Stimulated activated CD8-positive, alpha-beta memory T cell treated with anti-CD3 and anti-CD28 coated beads, Interleukin-4, amount 100 ng/mL, for 1 hour (primary cell): ENCODE measurements at places on chromosomes 3 and 15.

GRCh38 chr3:177335728-177336127, 138.4 kb upstream of the TBL1XR1 start:
- DNase-seq = no peak

DNA sequence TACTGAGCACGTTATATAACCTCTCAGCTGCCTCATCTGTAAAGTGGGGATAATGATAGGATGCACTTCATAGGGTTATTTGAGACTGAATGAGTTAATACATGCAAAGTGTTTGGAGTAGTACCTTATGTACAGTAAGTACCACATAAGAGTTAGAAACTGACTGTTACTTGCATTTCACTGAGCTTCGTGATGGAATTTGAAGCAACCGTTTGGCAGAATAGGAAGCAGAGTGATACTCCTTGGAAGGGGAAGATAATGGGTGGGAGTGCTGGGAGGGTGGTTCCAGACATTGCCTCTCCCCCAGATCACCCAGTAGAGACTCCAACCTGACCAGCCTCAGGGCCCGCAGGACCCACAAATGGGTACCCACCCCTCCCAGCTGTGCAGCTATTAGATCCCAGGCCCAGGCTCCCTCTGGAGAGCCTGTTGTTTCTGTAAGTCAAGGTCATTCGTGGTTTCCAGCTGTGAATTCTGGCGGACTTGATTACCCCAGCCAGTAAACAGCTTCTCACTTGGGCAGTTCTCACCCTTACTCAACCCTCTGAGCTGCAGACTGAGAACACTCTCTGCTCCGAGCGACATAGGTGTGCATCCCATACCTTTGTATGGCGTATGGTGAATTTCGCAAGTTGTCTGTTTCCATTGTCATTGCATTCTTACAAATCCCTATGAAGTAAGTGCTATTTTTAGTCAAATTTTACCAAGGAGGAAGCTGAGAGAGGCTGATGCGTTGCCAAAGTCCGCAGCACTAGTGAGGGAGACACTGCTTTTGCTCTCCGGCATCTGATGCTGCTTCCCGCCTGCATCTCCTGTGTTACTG, 11.1 kb downstream of the ALPK3 start:
- DNase-seq = no peak

DNA sequence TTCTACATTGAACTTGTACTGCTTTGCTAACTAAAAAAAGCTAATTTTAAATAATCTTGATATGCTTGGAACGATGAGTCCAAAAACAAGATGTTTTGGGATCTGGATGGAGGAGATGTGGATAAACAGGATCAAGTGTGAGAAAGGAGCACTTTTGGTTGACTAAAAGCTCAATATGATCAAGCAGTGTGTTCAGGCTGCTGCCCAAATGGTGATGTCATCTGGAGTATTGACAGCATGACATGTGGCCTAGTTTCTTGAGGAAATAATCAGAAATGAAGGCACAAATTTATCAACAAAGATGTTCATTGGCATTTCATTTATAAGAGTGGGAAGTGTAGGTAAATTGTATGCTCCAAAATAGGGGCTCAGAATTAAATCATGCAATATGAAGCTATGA, 161.2 kb downstream of the SOX2 start:
- DNase-seq = no peak

GRCh38 chr3:96319166-96319565, 495.2 kb upstream of the EPHA6 start:
- no peak for DNase-seq

- no peak for DNase-seq
These were observed 82.1 kb downstream of the CGNL1 start for GRCh38 chr15:57458356-57458781.

DNA sequence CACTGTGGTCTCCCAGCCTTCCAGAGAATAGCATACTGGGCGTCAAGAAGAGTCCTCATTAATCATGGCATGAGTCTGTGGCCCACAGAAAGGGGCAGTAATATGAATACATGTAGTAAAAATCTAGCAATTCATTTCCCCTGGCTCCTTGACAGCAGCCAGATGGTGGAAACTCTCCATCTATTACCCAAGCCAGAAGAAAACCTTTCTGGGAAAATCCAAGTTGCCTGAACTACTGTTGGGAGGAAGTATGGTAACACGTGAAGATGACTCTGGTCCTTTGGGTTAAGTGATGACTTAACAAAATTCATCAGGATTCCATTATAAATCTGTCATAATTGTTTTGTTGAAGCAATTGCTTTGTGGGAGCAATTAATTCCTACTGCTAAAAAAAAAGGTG, 530.5 kb downstream of the FHIT start:
- no peak for DNase-seq

- no peak for DNase-seq
These were observed 86.4 kb downstream of the POLR2M start for GRCh38 chr15:57792724-57793449.

DNA sequence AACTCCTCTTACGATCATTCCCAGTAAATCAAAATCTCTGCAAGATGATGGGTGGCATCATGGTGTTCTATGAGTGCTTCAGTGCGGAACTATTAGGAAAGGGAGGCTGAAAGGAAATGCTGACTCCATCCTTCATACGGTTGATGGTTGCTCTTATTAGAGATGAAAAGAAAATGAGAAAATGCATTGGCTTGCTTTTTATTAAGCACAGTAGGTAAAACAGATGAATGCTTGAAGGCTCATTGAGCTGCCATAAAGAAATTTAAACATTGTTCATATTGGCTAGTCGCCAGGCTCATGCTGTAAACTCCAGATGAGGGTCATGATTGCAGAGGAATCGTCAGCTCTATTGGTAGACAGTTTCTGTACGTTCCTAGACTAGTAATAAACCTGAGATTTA, 115.8 kb downstream of the EPHA3 start:
- no peak for DNase-seq

GRCh38 chr3:48407542-48408099, 22.3 kb downstream of the PLXNB1 start:
- DNase-seq = no peak

- no peak for DNase-seq
These were observed 143.7 kb upstream of the LRIG1 start for GRCh38 chr3:66644549-66644948.

GRCh38 chr3:35200056-35200455, 439.3 kb upstream of the ARPP21 start:
- DNase-seq = no peak

- no peak for DNase-seq
These were observed 112.0 kb downstream of the FAM43A start for GRCh38 chr3:194797555-194798250.

- no peak for DNase-seq
These were observed 1361.3 kb downstream of the ZPLD1 start for GRCh38 chr3:103796068-103796467.

- no peak for DNase-seq
These were observed 210.6 kb upstream of the GADL1 start for GRCh38 chr3:31105011-31105410.

- DNase-seq = no peak
These were observed 334.5 kb upstream of the KCNMB2 start for GRCh38 chr3:178201714-178202113.

GRCh38 chr3:25558796-25559195, 105.9 kb downstream of the TOP2B start:
- no peak for DNase-seq

DNA sequence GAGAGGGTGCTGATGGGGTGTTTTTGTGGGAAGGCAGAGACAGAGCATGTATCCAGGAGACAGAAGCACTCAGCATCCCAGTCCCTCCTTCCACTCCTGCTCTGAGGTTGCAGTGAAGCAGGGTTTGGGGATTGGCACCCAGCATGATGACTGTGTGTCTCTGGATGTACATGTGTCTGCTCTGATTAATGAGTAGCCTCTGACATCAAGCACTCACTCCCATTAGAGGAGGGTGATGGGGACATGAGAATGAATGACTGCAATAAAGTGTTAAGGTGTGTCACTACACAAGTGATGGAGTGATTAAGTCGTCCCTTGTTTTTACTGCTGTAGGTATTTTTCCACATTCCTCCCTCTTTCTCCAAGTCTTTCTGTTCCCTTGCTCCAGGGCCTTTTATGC, 9.6 kb upstream of the MYZAP start:
- DNase-seq = no peak

- DNase-seq = no peak
These were observed 268.3 kb downstream of the BBX start for GRCh38 chr3:107791027-107791426.

DNA sequence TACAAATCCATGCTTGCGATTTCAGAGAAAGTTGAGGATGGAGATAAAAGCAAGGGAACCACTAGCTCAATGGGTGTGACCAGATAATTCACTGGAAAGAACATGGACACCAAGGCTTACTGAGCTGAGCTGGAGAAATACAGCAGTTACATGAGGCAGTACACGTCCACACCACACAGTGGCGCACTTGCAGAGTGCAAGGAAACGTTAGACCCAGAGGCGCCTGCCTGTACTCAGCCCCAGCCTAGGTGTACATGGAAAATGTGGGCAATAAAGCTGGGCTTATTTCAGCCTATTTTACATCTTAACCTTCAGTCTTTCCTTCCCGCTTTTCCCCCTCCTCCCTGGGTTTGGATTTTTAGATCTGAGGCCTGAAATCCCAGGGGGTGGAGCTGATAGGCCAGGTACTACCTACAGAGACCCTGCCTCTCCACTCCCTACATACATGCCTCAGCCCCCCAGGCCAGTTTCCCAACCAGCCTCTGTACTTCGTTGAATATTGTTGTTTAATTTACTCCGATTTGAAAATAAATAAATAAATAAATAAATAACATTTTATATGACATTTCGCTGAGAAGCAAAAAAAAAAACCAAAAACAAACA, 60.1 kb downstream of the PCOLCE2 start:
- no peak for DNase-seq

DNA sequence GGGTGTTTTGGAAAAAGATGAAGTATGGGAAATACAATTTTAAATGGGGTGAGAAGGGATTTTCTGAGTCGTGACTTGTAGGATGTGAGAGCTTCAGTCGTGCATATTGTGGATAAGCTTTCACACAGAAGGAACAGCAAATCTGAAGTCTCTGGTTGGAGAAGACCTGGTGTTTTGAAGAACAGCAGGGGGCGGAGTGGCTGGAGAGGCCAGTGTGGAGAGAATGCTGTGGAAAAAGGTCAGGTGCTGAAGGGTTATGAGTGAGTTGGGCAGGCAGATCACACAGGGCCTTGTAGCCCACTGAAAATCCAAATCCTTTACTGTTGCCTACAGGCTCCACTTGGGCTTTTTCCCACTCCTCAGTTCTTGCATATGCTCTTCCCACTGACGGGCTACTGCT, 14.1 kb upstream of the SCAANT1 start:
- no peak for DNase-seq

DNA sequence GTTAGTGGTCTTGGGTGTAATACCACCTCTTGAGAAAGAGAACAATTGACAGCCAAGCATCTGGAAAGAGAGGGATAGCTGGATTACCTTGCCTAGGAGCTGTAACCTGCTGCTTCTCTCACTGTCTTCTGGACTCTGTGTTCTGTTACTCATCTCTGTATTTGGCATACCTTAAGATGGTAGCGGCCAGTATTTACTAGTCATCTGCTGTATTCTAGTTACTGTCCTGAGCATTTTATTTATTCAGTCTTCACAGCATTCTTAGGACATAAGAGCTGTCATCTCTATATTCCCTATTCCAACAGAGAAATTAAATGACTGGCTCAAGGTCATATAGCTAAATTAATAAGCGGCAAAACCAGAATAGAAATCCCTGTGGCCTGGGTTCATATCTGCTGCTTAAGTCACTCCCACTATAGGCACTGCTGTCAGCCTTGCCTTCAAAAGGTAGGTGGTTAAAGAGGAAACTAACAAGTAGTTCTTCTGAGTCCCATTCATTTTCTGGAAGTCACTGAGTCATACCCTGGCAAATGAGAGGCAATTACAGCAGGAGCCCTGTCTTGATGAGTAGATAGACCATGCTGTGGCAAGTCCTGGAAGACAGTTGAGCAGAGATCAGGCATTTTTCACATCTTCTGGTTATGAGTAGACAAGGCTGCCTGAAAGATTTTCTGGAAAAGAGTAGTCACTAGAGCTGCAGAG, 68.2 kb downstream of the RAB7A start:
- DNase-seq = no peak

DNA sequence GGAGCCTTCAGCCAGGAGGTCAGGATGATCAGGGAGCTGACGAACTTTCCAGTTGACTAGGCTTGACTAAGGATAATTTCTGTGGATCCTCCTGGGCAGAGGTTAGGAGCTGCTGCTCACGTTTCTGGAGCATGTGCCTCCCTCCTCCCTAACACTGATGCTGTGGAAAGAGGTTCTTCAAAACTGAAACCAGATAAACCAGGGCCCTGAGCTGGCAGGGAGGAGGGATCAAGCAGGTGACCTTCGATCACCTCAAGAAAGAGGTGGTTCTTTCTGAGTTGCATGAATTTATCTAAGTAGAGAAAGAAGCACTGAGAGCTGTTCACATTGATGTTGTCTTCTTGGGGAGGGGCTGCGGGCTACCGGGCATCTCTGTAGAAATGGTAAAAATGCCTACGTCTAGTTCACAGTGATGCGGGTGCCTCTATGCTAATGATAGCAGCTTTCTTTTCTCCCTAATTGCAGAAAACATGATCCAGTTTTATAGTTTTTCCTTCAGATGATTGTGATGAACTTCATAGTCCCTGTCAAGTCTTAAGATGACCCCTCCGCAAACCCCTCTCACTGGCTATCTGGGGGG, 332.7 kb upstream of the LRRFIP2 start:
- no peak for DNase-seq

- DNase-seq = no peak
These were observed 145.4 kb upstream of the PROK2 start for GRCh38 chr3:71930056-71930991.

GRCh38 chr15:31953478-31953877, 76.8 kb upstream of the CHRNA7 start:
- DNase-seq = no peak

DNA sequence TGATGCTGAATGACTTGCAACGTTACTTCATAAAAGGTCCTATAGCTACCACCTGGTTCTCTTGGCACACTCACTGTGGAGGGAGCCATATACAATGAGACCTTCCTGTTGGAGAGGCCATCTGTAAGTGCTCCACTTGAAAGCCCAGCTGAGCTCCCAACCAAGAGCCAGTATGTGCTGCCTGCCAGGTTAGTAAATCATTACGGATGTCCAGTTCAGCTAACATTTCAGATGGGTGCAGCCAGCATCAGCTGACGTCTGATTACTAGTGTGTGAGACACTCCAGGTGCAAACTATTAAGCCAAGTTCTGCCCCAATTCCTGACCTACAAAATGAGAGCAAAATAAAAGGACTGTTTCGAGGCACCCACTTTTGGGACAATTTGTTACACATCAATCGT, 274.4 kb upstream of the ROBO2 start:
- DNase-seq = no peak
